Hematopoietic multipotent progenitor cell treated with erythropoietin and hydrocortisone succinate and interleukin-3 and kit ligand, for 15 days (in vitro differentiated cells): ENCODE measurements at places on chromosomes 5 and 9.

DNA sequence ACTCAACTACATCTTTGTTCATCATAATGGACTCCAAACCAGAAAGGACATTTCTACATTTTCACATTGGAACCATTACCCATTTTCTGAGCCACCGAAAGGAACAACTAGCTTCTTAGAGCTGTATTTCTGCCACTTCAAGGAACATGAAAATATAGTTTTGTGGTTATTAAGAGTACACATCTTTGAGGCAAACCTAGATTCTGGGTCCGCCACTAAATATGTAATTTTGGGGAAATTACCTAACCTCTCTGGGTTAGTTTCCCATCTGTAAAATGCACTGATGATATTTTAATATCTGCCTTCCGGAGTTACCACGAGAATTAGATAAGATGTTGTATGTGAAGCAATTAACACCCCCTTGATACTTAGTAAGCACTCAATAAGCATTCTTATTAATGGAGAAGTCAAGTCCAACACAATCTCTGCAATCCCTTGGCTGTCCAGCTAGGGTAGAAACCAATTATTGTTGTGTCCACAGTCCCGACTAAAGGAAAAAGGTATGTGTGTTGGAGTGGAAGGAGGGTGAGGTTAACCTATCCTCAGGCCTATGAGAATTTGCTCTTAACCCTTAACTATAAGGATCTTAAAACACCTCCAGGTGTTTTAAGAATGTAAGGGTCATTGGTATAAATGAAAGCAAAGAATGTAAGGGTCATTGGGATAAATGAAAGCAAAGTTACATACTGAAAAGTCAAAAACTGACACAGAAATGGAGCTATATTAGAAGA lies 94.0 kb upstream of the PTGER4 start:
- DNase-seq: no peak

DNA sequence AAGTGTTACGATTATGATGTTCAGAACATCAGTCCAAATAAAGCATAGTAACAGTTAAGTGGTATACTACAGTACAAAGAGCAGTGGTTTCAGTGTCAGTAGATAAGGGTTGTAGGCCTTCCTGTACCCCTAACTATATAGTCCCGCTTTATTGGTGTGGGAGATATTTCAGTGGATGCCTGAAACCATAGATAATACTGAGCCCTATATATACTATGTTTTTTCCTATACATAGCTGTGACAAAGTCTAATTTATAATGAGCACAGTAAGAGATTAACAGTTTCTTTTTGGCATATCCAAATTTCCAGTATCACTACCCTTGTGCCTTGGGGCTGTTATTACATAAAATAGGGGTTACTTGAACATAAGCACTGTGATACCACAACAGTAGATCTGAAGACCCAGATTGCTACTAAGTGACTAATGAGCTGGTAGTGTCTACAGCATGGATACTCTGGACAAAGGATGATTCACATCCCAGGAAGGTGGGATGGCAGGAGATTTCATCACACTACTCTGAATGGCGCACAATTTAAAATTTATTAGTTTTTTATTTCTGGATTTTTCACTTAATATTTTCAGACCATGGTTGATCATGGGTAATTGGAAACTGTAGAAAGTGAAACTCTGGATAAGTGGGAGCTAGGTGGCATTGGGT lies 119.3 kb downstream of the RPS23 start:
- DNase-seq: no peak

DNA sequence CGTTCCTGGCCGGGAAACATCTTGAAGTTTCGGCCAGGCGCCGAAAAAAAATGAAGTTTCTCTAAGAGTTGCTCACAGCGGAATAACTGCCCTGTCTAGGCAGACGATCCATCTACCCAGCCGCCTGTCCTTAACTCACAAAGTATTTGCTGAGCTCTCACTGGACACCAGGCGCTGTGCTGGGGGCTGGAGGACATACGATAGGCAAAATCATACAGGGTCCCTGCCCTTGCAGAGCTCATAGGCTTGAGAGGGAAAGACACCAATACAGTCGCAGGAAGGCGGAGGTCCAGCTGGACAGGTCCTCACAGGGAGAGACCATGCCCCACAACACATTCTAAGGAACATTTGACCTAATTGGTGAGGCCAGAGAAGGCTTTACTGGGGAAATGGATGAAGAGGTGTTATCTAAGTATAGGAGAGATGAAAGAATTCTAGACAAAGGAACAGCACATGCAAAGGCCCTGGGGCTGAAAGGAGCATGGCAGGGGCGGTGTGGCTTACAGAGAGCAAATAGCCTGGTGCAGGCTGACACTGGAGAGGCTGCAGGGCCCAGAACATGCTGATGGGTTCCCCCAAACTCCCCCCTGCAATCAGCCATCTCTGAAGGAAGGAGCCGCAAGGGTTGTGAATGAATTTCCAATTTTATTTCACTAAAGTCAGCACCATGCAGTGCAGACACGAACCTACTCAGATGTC lies 2.0 kb upstream of the MXD3 start:
- no peak for DNase-seq

DNA sequence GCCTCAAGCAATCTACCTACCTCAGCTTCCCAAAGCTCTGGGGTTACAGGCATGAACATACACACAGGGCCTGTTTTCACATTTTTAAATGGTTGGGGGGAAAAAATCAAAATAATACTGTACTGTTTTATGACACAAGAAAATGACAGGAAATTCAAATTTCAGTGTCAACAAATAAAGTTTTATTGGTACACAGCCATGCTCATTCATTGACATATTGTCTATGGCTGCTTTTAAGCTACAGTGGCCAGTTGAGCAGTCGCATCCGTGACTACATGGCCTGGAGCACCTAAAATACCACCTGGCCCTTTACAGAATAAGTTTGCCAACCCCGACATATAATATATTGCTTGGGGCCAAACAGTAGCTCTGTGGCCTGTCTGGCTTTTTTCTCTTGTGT lies 56.4 kb upstream of the GGTA1 start:
- no peak for DNase-seq

GRCh38 chr9:2269778-2270177 lies 254.6 kb downstream of the SMARCA2 start:
- DNase-seq: no peak

- DNase-seq: no peak
These were observed 178.1 kb downstream of the TMEM161B start for GRCh38 chr5:88090506-88090905.

- DNase-seq: peak; percentile 14
These were observed 72.8 kb downstream of the PRRT1B start for GRCh38 chr9:131618071-131618479.
